OCI-M1 (cell line): ENCODE measurements at places on chromosomes 7 and 10.
A peak's percentile ranks its signal among the peaks of the same experiment; 100 is the strongest.

DNA sequence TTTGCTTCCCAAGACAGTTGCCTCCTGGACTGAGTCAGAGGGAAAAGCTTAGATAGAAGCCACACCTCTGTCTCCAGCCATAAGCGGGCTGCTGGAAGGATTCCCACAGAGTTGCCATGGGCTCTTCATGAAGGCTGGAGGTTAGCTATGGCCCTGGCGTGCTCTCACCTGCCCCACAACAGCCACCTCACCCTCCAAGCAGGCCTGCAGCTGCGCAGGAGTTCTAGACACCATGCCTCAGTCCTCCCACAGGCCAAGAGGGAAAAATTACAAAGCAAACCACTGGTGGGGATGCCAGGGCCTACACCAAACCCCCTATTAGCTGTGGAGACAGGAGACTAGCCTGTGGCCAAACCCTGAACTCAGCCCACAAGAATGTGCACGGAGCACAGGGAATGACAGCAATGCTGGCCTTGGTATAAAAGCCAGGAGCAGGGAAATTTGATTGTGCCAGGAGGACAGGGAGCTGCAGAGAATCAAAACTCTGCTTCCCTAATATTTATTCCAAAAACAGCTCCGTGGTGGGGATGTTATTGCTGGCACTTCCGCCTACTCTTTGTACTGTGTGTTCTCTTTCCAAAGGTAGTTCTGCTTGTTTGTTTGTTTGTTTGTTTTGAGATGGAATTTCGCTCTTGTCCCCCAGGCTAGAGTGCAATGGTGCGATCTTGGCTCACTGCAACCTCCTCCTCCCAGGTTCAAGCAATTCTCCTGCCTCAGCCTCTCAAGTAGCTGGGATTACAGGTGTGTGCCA is 60.3 kb upstream of the STK17A start:
- no peak for DNase-seq

DNA sequence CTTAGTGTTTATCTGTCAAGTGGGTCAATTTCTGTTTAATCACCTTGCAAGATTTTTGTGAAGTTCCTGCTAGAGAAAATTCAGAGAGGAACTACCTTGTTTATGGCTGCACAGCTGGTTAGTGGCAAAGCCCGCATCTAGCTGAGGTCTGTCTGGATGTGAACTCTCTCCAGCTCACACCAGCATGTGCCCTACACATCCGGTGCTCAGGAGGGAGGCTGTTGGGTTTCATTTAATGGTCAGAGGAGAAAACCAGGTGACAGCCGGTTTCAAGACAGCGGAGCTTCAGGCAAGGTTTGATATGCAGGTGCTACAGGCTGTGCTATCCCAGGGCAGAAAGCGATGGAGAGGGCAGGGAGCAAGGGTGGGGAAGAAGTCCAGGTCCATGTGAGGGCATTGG is 351.1 kb downstream of the ACTR3B start:
- no peak for DNase-seq

- DNase-seq: peak; percentile 74
These were observed 764 bp upstream of the TCF7L2 start for GRCh38 chr10:112949143-112949823.

DNA sequence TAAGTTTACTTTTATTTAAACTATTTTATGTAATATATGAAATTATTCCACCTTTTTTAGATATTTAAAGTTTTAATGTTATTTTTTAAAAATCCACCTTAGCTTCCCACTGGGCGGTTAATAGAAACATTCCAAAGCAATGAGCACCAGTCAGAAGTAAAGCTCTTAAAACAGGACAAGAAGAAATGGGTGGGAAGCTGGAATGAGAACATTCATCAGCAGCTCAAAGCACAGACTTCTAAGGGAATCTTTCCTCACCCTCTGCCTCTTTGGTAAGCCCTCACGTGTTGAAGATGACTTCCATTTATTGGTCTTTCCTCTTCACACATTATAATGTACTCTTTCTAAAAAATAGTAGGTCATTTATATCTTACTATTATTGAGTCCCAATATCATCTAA is 3.1 kb downstream of the AGMO start:
- DNase-seq: no peak

GRCh38 chr10:14276210-14276609 is 54.5 kb downstream of the FRMD4A start:
- DNase-seq: no peak

DNA sequence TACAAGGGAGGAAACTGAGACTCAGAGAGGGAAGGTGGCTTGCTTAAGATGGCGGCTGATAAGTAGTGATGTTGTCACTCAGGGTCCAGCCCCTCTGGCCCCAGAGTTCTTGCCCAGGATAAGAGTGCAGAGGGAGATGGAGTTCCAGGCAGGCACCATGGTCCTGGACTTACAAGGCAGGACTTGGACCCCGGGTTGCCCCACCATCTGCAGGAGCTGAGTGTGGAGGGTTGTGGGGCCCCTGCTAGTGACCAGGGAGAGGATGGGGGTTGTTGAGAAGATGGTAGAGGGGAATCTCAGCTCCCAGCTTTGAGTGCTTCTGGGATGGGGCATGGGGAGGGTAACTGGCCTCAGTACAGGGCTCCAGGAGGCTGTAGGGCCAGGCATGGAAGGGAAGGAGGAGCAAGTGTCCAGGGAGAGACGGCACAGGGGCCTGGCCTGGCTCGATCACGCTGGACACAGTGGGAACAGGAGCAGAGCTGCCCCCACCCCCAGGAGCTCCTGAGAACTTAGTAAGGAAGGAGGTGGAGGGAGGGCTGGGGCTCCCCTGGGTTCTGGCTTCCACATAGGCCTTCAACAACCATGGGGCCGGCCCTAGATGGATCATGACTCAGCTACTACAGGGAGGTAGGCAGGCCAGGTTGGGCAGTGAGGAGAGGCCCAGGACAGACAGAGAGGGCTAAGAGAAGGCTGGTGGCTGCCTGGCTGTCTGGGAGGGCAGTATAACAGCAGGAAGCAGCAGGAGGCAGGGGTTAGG is 28.2 kb downstream of the PPIF start:
- no peak for DNase-seq

GRCh38 chr10:121312587-121312986 is 285.7 kb downstream of the FGFR2 start:
- no peak for DNase-seq

DNA sequence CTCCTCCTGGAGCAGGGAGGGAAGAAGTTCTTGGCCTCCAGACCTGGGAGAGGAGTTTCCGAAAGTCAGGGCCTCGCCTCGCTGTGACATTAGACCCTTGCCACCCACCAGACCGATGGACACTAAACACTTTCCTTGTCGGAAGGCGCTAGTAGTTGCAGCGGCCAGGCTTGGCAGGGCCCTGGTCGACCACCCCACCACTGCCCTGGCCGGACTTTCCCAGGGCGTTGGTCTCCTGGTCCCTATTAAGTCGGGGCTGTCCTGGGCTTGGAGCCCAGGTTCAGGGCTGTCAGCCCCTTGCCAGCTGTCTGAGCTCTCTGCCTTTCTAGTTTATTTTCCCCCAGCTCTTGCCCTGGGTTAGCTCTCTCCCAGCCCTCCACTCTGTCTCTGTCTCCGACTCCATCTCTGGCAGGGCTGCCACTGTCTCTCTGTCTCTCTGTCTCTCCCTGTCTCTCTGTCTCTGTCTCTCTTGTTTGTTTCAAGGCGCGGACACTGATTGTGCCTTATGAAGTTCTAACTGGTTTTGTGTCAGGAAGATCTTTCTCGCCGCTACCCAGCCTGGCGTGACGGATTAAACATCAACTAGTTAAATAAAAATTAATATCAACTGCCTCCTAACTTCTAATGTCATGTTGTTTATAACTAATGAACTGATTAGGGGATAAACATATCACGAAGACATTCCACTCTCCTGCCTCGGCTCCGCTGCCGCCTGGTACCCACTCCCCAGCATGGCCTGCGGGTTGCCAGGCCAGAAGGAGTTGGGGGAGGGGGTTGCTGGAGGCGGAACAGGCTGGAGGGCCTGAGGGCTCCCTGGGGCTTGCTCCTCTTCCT is 13.8 kb upstream of the PAX2 start:
- no peak for DNase-seq
